ENCODE measurements at places on chromosomes 11 and 22. TPM values are rescaled to one million over a fixed set of nuclear protein-coding genes. Genes with fewer than 3 reads are reported as not detected.

DNA sequence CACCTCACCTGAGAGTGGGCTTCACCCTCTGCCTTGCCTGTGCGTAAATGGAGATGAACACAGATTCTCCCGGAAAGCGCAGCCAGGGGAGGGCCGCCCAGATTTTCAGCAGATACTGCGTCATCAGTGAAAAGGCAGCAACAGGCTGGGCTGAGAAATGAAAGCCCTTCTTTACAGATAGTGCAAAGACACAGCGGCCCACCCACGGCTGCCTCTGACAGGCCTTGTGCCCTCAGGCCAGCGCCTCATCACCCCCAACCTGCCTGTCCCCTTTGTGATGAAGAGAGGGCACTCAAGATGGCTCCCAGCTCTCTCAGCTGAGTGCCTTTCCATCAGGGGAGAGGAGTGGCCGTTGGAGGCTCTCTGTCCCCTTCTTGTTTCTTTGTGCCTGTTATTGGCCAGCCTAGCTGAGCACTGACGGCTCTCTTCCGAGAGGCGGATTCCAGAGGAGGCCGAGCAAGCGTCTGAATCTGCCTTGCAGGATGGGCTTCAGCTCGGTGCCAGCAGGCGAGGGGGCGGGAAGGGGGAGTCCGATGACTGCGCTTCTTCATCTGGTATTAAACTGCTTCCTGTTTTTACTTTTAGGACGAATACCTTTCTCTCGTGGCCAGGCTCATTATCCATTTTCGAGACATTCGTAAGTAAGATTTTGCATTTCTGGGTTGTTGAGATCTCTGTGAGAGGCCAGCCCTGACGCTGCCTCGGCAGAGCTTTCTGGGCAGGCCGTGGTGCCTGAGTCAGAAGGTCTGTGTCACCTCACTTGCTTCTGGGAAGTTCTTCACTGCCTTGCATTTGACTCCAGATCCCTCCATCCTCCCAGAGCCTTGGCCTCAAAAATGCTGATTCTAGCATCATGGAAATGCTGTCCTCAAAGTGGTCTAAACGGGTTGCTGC is 43.7 kb downstream of the MED15 start:
- H3K36me3 ChIP-seq = peaks cover 40% of the 10 kb centered on the region
- no peak overlapping the region for H3K27ac ChIP-seq
- peaks cover 37% of the 10 kb centered on the region for H3K4me1 ChIP-seq

DNA sequence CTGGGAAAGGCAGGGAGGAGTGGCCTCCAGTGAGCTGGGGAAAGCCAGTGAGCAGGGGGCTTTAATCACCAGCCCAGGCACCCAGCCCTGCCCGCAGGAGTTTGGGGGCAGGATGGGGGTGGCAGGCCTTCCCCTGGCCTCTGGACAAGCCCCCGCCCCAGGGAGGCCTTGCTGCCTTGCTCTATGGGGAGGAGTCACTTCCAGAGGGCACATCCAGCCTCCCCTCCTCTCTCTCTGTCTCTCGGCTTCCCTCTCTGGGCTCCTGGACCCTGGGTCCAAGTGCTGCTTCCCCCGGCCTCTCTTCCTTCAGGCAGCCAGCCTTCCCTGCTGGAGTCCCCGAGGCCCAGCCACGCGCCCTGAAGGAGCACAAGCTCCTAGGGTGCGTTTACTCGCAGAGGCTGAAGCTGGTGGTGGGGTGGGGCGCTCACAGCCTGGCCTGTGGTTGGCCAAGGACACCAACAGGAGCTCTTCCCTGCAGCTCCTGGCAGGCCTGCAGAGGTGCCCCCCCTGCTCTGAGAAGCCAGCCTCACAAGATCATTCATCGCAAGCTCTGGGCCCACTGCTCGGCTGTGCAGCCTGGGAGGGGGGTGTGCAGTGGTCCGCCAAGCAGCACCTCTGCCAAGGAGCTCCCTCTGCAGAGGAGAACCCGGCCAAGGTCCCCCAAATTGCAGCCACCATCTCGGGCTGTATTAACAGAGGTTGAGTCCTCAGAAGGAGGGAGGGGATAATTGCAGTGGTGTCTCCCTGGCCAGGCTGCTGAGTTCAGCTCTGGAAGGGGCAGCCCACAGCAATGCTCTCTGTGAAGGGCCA is 25.4 kb downstream of the OSBPL5 start:
- H3K36me3 ChIP-seq = no peaks in the 10 kb centered on the region
- no peaks in the 10 kb centered on the region for H3K4me1 ChIP-seq
- no peak overlapping the region for H3K4me3 ChIP-seq
- DNase-seq = no peak
- H3K27ac ChIP-seq = no peak overlapping the region
- no peaks in the 10 kb centered on the region for H3K27me3 ChIP-seq

GRCh38 chr11:5671831-5672230 is 13.0 kb downstream of the TRIM5 start:
- H3K4me1 ChIP-seq = no peaks in the 10 kb centered on the region
- no peak for DNase-seq
- H3K4me3 ChIP-seq = no peak overlapping the region
- no peak overlapping the region for H3K27ac ChIP-seq
- peaks cover 27% of the 10 kb centered on the region for H3K36me3 ChIP-seq
- no peaks in the 10 kb centered on the region for H3K27me3 ChIP-seq

- no peak overlapping the region for H3K4me3 ChIP-seq
- no peaks in the 10 kb centered on the region for H3K36me3 ChIP-seq
These were observed 627.8 kb upstream of the ANO5 start for GRCh38 chr11:21564833-21565682.

- no peak overlapping the region for H3K27ac ChIP-seq
- H3K4me1 ChIP-seq = no peaks in the 10 kb centered on the region
- H3K27me3 ChIP-seq = no peaks in the 10 kb centered on the region
- no peak overlapping the region for H3K4me3 ChIP-seq
- no peak for DNase-seq
These were observed 1225.7 kb downstream of the JRKL start for GRCh38 chr11:97615546-97615945.

MISFA gene
- total RNA-seq = 1.2 TPM

SSRP1 gene
- 66.6 TPM for total RNA-seq

DNA sequence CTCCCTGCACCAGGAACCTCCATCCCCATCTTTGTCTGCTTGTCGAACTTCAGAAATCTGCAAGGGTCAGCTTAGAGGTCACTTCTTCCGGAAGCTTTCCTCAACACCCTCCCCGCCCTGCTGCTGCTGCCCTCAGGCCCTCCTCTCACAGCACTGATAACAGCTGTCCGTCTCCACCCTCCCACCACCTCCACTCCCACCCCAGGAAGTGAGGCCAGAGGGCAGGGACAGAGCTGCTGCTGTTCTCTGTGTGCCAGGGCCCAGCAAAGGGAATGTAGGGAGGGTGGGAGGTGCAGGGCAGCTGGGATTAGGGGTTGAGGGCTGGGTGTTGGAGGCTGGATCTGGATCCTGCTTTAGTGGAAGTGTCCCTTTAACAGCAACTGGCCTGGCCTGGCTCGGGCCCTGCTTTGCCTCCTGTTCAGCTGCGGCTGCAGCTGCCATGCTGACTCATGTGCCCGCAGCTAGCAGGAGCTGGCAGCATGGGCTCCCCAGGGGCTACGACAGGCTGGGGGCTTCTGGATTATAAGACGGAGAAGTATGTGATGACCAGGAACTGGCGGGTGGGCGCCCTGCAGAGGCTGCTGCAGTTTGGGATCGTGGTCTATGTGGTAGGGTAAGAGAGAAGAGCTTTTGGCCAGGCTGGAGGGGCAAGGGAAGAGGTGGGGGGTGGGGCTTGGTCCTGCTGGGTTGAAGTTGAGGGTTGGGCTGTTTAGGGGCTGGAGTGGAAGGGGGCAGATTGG is at the start of gene P2RX6:
Gene P2RX6, plus strand, starts transcription at position 440 of the 740 bp plus-strand sequence. Its CDS starts 10 bp downstream, at position 450.
- no peaks in the 10 kb centered on the region for H3K27me3 ChIP-seq
- no peaks in the 10 kb centered on the region for H3K36me3 ChIP-seq
- H3K4me1 ChIP-seq = peaks cover 24% of the 10 kb centered on the region
- DNase-seq = no peak
- peak within 1 kb of the TSS; percentile 74 for H3K27ac ChIP-seq

- no peak overlapping the region for H3K27ac ChIP-seq
- DNase-seq = peak; percentile 66
- H3K4me1 ChIP-seq = peaks cover 18% of the 10 kb centered on the region
- no peak overlapping the region for H3K4me3 ChIP-seq
- no peaks in the 10 kb centered on the region for H3K36me3 ChIP-seq
These were observed 2.1 kb upstream of the DMC1 start for GRCh38 chr22:38572065-38572464.

IGSF9B gene
- total RNA-seq = 0.37 TPM

DNA sequence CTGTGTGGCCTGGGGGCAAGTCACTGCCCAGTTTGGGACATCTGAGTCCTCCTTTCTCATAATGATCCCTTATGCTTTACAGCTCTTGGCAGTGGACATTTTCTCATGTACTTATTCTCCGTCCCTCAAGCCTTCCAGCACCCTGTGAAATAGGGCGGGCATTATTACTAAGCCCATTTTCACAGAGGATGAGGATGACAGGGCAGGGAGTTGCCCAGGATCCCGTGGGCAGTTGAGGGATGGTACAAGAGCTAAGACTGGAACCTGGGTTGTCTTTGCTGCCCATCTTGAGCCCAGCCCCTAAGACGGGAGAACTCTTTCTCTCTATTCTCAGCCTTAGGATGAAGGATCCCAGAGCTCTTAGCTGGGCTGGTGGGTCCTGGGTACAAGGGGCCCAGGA is 11.2 kb downstream of the CD82 start:
- H3K27me3 ChIP-seq = no peaks in the 10 kb centered on the region
- peaks cover 77% of the 10 kb centered on the region for H3K4me1 ChIP-seq
- no peak overlapping the region for H3K27ac ChIP-seq
- no peak for DNase-seq
- H3K4me3 ChIP-seq = no peak overlapping the region

MYBPC3 gene
- 0.67 TPM for total RNA-seq

CCDC88B gene
- total RNA-seq = 172 TPM

GRCh38 chr11:12860827-12861226 is 148.3 kb upstream of the RASSF10 start:
- H3K36me3 ChIP-seq = no peaks in the 10 kb centered on the region
- H3K27me3 ChIP-seq = peaks cover 16% of the 10 kb centered on the region
- no peak overlapping the region for H3K4me3 ChIP-seq
- no peaks in the 10 kb centered on the region for H3K4me1 ChIP-seq

GRCh38 chr11:59266491-59266890 is 53.8 kb upstream of the MPEG1 start:
- no peak for DNase-seq
- no peaks in the 10 kb centered on the region for H3K36me3 ChIP-seq
- H3K27ac ChIP-seq = peak overlapping the region; percentile 4
- H3K27me3 ChIP-seq = no peaks in the 10 kb centered on the region
- no peak overlapping the region for H3K4me3 ChIP-seq

TECTA gene
- total RNA-seq = 0.41 TPM

GRCh38 chr11:130478204-130478701 is 29.8 kb downstream of the ADAMTS15 start:
- no peak overlapping the region for H3K4me3 ChIP-seq
- H3K36me3 ChIP-seq = no peaks in the 10 kb centered on the region
- H3K4me1 ChIP-seq = no peaks in the 10 kb centered on the region

TRIM49 gene
- not detected for total RNA-seq

DNA sequence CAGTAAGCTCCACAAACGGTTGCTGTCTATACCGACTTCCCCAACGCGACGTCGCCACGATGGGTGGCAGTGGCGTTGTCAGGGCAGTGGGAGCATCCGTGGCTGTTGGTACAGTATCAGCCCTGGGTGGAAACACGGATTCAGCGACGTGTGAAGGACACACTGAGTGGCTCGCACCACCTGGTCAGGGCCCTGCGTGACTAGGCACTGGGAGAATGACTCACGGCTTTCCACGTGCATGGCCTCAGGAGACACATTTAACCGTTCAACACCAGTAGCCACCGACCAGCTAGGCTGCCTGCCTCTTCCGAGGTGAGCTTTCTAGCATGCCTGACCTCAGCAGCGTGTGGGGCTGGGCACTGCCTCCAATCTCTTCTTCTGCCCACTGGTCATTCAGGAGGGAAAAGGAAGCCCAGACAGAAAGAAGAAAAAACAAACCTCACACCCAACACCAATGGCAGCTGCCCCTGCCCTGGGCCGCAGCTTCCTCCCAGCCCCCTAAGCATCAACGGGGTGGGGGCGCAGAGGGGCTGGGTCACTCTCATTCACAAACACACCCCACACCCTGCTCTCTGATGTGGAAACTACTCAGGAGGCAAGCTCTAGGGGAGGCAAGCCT is 59.0 kb downstream of the MYH9 start:
- peaks cover 63% of the 10 kb centered on the region for H3K4me1 ChIP-seq
- no peaks in the 10 kb centered on the region for H3K27me3 ChIP-seq
- peaks cover 82% of the 10 kb centered on the region for H3K36me3 ChIP-seq
- peak; percentile 76 for DNase-seq

RBM4 gene
- 199 TPM for total RNA-seq

GRCh38 chr22:22216450-22216959 is 28.1 kb upstream of the VPREB1 start:
- DNase-seq = no peak
- H3K36me3 ChIP-seq = no peaks in the 10 kb centered on the region
- no peak overlapping the region for H3K4me3 ChIP-seq
- H3K27me3 ChIP-seq = no peaks in the 10 kb centered on the region
- peaks cover 48% of the 10 kb centered on the region for H3K4me1 ChIP-seq

DNA sequence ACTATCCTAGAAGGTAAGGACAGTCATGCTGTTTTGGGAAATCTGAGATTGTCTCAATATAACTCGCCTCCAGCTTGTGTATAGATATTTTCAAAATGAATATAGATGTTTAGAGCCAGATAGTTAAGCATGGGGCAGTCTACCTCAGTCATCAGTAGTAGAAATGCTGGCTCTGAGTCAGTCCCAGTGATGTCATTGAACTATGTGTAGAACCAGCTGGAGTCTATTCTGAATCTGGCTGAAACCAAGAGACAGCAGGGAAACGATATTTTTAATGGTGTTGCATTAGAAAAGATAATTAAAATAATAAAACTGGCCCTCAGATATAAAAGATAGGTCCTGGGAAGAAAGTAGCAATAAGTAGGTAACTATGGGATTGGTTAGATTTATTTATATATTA is 25.9 kb downstream of the PIWIL4 start:
- H3K4me3 ChIP-seq = no peak overlapping the region
- H3K27me3 ChIP-seq = no peaks in the 10 kb centered on the region
- H3K27ac ChIP-seq = no peak overlapping the region
- no peaks in the 10 kb centered on the region for H3K36me3 ChIP-seq
- H3K4me1 ChIP-seq = no peaks in the 10 kb centered on the region
- no peak for DNase-seq

DNA sequence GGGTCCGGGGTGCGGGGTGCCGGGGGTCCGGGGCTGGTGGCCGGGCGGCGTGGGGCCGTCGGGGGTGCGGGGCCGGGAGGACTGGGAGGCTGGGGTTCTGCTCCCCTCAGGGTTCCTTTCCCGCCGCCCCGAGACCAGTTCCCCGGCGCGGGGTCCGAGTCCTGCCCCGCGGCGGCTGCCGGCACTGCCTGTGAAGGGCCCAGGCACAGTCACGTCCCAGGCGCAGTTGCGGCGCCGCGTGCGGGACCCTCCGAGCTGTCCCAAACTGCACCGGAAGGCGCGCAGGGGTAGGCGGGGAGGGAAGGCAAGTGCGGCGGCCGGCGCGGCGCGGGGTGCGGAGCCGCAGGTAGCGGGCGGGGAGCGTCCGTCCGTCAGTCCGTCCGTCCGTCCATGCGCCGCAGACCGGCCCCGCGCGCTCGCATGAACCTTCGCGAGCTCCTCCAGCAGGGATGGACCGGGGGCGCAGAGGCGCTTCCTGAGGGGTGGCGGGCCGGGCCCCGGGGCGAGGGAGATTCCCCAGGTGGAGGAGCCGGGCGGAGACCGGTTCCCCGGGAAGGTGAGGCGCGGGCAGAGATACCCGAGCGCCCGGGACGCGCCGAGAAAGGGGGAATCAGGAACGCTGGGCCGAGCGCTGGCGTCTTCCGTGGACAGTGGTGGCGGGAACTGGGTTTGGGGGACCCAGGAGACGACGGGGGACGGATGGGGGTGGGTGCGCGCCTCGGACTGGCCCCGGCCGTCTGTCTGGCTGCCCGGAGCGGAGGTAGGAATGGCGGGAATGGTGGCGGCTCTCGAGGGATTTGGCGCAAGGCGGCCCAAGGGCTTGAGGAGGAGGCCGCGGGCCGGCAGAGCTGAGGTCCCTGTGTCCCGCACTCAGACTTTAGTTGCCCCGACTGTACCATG is 3.1 kb upstream of the ADORA2A start:
- peak; percentile 70 for DNase-seq
- peaks cover 45% of the 10 kb centered on the region for H3K4me1 ChIP-seq
- no peak overlapping the region for H3K4me3 ChIP-seq

All from B cell (primary cell).